A673 (cell line): ENCODE measurements at places on chromosomes 5 and 9.

- no peak for DNase-seq
Observed at GRCh38 chr9:128499920-128500319, 4.6 kb upstream of the GLE1 start.

DNA sequence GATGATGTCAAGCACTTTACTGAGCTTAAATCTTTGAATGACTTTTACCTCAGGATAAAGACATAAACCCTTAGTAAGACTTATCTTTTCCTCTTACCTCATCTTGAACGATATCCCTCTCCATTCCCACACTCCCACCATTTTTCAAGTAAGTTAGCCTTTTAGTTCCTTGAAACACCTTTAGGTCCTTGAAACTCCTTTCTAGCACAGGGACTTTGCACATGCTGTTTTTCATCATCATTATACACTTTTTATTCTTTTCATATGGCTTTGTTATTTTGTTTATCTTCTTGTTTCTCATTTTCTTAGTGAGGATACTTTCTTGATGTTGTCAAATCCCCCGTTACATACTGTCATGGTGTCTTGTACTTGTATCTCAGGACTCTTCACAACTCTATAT is 24.8 kb downstream of the YTHDC2 start:
- no peak for DNase-seq

DNA sequence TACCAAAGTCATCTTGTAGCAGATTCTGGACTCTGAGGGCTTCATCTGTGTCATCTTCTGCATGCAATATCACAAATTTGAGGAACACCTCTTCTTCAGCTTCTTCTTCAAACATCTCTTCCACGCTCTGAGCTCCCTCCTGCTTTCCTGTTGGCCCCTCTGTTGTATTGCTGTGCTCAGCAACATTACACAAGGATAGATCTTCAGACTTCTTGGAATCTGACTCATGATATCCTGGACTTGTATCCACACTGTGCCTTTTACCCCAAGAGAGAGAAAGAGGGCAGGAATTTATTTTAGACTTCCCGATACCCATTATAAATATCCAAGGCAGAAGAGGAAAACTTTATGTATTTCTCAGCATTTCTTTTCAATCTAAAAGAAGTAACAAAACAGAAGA is 21.3 kb downstream of the TICAM2 start:
- no peak for DNase-seq

DNA sequence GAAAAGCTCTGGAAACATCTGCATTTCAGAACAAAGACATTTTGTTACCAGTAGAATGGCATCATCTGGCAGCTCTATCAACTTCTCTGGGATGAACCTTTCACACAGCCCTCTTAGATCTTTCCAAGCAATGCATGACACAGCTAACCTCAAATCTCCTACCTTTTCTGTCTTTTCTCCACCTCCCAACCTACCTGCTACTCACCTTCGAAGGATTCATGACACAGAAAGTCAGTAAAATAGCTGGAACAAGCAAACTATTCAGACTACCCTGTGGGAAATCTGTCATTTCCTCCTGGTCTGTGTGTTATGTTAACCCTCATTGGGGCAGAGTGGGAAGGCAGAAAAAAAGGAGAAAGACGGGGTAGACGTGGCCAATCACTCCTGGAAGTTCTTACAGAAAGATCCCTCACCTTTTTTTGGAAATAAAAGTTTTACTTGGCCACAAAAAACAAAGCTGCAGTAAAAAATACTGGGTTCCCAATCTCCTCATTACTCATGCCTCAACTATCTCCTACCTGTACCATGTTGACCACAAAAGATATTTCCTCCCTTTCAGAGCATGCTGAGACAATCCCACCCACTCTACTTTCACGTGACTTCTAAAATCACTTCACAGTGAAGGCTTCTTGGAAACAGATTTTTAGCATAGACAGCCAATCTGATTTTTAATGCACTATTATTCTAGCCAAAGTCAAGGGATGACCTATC is 362.1 kb upstream of the RFX3 start:
- no peak for DNase-seq

DNA sequence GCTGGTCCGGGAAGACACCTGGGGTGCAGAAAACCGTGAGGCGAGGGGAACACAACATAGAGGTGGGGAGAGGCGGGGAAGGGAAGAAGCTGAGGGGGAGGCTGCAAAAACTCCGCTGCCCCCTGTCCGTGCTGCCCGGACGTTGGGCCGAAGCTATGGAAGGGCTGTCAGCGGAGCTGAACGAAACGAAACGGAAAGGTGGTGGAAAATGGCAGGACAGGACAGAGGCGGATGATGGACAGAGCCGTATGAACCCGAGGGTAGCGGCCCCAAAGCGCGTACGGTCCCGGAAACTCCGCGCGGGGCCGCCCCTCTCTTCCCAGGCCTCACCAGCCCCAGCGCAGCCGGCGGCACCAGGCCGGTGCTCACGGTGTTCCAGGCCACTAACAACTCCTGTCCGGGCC is 272 bp downstream of the ANAPC2 start:
- DNase-seq = no peak

- peak; percentile 54 for DNase-seq
Observed at GRCh38 chr9:131739133-131739958, 530 bp downstream of the RAPGEF1 start.

DNA sequence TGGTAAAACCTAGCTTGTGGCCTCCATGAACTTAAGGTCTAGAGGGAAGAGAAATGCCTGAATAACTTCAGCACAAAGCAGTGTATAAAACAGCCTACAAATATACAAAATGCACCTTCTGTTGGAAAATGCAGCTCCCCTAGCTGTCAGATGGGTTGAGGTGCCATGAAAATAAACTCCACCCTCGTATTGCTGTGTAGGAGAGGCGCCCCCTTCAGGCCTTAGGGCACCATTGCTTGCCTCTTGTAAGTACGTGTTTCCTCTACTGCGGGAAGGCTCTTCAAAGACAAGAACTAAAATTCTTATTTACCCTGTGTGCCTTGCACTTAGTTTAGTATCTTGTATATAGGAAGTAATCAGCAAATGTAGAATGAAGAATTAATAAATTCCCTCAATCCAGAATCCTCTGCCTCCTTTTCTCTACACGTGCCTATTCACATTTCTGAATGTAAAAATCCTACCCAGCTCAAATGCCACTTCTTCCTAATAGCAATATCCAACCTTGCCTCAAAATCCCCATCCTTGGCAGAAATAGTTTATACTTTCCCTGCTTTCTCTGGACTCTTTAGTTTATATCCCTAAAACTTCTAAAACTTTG is 393.7 kb upstream of the PDE4D start:
- peak; percentile 91 for DNase-seq

DNA sequence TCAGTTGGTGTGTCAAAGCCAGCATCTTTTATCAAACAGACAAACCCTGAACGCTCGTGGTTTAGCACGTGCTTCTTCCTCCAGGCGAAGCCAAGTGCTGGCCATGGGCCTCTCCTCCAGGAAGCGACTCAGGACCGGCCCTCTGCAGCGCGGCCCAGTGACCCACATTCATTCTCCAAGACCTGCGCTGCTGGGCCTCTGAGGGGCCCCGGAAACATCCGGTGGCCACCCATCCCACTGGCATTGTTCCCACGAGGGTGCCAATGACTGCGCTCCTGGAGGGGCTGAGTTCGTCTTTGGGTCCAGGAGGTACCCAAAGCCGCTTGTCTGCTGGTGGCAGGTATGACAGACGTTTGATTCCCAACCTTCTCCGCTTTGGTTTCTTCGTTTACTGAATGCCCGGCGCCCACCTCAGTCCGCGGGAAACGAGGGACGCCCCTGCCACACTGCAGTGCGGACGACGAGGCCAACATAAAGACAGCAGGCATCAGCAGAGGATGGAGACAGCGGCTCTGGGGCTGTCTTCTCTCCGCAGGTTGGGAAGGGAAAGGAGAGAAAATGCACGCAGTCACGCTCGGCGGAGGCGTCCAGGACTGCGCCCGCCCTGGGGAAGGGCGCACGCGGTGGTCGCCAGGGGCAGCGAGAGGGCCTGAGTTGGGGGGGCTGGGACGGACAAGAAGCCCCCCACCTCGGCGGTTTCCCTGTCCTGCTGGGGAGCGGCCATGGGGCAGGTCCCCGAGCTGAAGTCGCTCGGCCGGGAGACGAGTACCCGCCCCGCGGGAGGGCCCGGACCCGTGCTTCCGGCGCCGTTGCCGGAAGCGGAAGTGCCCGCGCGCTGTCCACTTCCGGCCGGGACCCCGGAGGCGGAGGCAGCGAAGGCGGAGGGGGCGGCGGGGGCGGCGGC is at the start of gene EXOC3:
Gene EXOC3, plus strand, starts transcription at position 842 of the 904 bp plus-strand sequence. CDS start 3,030 bp downstream, outside the sequence.
- DNase-seq = peak; percentile 85

DNA sequence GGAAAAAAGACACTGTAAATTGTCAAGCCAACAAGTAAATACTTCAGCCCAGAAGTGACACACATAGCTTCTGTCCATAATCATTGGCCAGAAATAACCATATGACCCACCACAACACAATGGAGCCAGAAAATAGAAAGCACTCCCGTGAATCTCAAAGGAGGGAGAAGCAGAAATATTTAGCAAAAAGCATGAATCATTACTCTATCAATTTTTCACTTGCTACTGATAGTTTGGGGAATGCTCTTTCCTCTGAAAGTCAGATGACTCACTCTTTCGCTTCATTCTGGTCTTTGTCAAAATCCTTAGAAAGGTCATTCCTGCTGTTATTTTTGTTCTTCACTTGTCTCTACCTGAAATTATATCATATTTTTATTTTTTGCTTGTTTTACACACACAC is 312.6 kb downstream of the TMEM232 start:
- no peak for DNase-seq

- no peak for DNase-seq
Observed at GRCh38 chr5:126104951-126105350, 318.3 kb upstream of the GRAMD2B start.

GRCh38 chr5:133201310-133201709 is 149.5 kb downstream of the HSPA4 start:
- no peak for DNase-seq

DNA sequence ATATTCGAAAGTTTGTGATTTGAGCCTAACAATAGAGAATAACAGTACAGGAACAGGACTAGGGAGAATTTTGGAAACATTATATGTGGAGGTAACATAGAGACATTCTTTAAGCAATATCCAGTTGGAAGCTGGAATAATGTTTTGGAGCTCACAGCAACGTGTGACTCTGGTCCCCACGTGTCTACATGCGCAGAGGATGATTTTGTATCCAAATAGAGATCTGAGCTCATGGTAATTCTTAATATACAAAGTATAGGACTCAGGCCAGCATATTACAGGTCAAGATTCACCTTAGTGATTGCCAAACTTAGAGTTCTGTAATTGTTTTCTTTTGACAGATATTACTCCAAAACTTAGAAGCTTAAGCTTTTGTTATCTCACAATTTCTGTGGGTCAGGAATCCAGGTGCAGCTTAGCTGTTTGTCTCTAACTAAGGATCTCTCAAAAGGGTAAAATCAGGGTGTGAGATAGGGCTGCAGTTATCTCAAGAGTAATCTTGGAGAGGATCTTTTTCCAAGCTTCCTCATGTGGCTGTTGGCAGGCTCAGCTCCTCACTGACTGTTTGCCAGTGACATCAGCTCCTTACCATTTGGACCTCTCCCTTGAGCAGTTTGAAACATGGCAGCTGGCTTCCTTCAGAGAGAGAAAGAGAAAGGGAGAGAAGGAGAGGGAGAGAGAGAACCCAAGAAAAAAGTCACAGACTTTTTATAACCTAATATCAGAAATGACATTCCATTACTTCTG is 272.0 kb upstream of the ZNF462 start:
- DNase-seq = no peak

- DNase-seq = no peak
Observed at GRCh38 chr5:135851186-135851914, 16.9 kb downstream of the SLC25A48 start.

GRCh38 chr5:168843277-168844015 is 264.3 kb upstream of the PANK3 start:
- no peak for DNase-seq

- DNase-seq = no peak
Observed at GRCh38 chr9:131624636-131625507, 79.5 kb downstream of the PRRT1B start.

- no peak for DNase-seq
Observed at GRCh38 chr9:110371411-110372007, 33.8 kb upstream of the TXNDC8 start.

DNA sequence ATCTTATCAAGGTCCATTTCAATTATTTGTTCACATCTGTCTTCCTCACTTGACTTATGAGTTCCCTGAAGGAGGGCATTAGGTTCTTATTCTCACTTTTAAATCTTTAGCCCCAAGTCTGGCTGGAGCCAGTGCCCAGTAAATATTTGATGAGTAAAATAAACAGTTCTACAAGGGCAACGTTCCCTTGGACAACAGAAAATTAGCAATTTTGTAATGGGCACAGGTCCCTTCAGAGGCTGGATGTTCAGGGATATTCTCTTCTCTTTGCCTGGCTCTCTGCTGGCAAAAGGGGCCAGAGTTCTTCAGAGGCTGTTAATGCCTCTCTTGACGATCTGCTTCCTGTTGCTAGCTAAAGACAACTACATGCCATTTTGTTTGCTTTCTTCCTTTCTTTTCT is 149.7 kb downstream of the SEMA6A start:
- no peak for DNase-seq

DNA sequence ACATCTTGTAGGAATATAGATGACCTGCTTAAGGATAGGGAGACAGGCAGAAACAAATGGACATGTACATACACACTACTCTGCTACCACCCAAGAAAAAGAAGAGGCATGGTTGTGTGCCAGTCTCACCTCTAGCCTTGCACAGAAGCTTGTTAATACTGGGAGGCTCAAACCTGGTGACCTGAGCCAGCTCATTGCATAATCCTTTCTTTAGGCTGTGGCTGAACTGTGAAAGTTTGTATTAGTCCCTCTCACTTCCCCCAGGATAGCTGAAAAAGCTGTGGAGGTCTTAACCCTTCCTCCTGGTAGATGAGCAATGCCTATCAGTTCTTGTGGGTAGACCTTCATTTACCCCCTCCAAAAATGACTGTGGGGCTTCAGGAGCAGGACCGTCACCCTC is 28.7 kb downstream of the TPD52L3 start:
- DNase-seq = no peak

DNA sequence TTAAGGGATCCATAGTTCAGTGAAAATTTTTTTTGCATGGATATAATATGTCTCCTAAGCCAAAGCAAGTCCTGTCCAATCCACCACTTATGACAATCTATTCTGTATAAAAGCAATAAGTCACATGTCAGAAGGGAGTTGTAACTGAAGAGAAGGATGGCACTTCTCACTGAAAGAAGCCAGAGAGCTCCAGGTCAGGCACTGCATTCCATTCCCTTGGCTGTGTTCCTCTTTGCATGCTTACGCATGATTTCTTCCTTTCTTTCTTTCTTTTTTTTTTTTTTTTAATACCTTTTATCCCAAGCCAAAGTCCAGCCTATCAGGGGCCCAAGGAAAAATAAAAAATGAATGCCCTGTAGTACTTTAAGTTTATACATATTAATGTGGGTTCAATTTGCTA is 39.8 kb downstream of the MAMDC2 start:
- DNase-seq = no peak

- no peak for DNase-seq
Observed at GRCh38 chr9:3397766-3398165, 128.0 kb downstream of the RFX3 start.

- peak; percentile 50 for DNase-seq
Observed at GRCh38 chr5:4700069-4700468, 440.1 kb upstream of the ADAMTS16 start.

- DNase-seq = no peak
Observed at GRCh38 chr9:71626395-71626794, 141.9 kb downstream of the CEMIP2 start.
